Naive thymus-derived CD4-positive, alpha-beta T cell (primary cell): ENCODE measurements at places on chromosomes 1 and 21. TPM values are rescaled to one million over a fixed set of nuclear protein-coding genes. Genes with fewer than 3 reads are reported as not detected.

The LCE1A gene
- polyA plus RNA-seq = not detected

The KCNT2 gene
- not detected for polyA plus RNA-seq

The REN gene
- not detected for polyA plus RNA-seq

The ZYG11A gene
- not detected for polyA plus RNA-seq

The TRIM17 gene
- 0.18 TPM for polyA plus RNA-seq

The EPHB2 gene
- not detected for polyA plus RNA-seq

The RIIAD1 gene
- not detected for polyA plus RNA-seq

The FABP3 gene
- polyA plus RNA-seq = not detected

The E2F2 gene
- not detected for polyA plus RNA-seq

The LCE1B gene
- polyA plus RNA-seq = not detected

The PBX1 gene
- not detected for polyA plus RNA-seq

The SYPL2 gene
- 0.43 TPM for polyA plus RNA-seq
